Vagina (tissue), 2 donors: ENCODE measurements at places on chromosomes 16 and 17. TPM values are rescaled to one million over a fixed set of nuclear protein-coding genes. Genes with fewer than 3 reads are reported as not detected.

DNA sequence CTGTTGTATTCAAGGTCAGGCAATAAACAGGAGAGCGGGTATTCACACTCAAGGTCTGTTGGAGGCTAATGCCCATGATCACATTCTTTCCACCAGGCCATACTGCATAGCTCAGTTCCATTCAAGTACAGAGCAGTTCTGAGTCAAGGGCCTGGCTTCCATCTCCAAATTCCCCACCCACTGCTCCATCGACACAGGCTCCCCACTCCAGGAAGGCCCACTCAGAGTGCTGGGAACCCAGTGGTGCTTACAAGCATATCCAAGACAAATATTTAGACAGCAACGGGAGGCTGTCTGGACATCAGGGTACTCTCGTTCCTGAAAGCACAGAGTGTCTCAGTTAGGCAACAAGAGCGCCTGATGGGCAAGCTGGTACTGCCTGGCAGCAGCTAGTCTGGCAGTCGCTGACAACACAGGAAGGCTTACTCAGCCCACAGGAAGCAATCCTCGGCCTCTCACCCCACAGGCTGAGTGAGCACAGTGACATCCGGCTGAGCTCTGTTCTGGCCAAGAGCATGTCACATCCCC, 40.9 kb downstream of the RFFL start:
- peaks cover 37% of the 10 kb centered on the region for H3K4me1 ChIP-seq
- DNase-seq, result no peak
- H3K4me3 ChIP-seq, result no peak overlapping the region

DNA sequence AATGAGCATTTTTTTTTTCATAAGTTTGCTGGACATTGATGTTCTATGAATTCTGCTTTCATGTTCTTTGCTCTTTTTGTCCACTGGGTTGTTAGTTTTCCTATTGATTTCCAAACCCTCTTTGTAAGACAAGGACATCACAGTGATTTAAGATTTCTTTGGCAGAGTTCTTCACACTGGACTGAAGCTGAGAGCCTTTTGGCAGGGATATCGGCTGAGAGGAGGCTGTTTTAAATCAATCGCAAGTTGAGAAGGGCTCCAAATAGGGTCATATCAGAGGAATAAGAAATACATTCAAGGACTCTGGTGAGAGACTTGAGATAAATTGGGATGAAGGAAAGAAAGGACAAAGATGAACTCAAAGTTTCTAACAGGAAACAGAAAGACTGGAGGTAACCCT, 165.8 kb upstream of the AXIN2 start:
- H3K27ac ChIP-seq, result no peak overlapping the region
- DNase-seq, result no peak
- no peaks in the 10 kb centered on the region for H3K27me3 ChIP-seq
- no peak overlapping the region for H3K4me3 ChIP-seq
- peaks cover 22% of the 10 kb centered on the region for H3K4me1 ChIP-seq
- H3K36me3 ChIP-seq, result no peaks in the 10 kb centered on the region

GRCh38 chr16:68347605-68348004, 36.8 kb downstream of the PRMT7 start:
- H3K27ac ChIP-seq, result no peak overlapping the region
- peaks cover 65% of the 10 kb centered on the region for H3K36me3 ChIP-seq
- no peaks in the 10 kb centered on the region for H3K27me3 ChIP-seq

- H3K4me1 ChIP-seq, result no peaks in the 10 kb centered on the region
- no peaks in the 10 kb centered on the region for H3K27me3 ChIP-seq
- no peaks in the 10 kb centered on the region for H3K36me3 ChIP-seq
- DNase-seq, result no peak
- no peak overlapping the region for H3K27ac ChIP-seq
Measured at GRCh38 chr16:844638-845350, 44.3 kb upstream of the GNG13 start.

GRCh38 chr17:6461792-6462524, 17.7 kb downstream of the PIMREG start:
- H3K4me1 ChIP-seq, result no peaks in the 10 kb centered on the region
- H3K27ac ChIP-seq, result no peak overlapping the region
- H3K27me3 ChIP-seq, result no peaks in the 10 kb centered on the region
- H3K36me3 ChIP-seq, result peaks cover 9% of the 10 kb centered on the region

DNA sequence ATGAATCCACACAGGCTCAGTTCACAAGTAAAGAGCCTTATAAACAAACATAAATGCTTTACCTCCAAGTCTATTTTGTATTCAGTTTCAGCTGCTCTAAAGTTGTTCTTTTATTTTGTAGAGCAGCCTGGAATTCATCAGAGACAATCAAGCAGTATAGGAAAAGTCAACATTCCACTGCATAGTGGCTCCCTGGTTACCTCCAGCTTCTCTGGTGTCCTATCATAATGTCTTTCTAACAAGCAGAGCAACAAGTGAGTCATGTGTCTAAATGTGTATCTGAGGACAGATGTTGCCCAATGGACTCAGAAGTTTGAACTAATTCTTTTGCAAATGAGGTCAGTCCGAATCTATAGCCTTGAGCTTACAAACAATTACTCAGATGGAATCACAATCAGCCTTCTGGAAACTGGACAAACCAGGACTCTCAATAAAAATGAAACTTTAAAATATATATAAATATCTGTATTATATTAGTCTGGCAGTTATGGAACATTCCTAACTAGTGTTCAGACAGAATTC, 292.0 kb upstream of the TOM1L1 start:
- no peaks in the 10 kb centered on the region for H3K27me3 ChIP-seq
- no peak overlapping the region for H3K27ac ChIP-seq
- H3K4me3 ChIP-seq, result no peak overlapping the region
- no peak for DNase-seq

DNA sequence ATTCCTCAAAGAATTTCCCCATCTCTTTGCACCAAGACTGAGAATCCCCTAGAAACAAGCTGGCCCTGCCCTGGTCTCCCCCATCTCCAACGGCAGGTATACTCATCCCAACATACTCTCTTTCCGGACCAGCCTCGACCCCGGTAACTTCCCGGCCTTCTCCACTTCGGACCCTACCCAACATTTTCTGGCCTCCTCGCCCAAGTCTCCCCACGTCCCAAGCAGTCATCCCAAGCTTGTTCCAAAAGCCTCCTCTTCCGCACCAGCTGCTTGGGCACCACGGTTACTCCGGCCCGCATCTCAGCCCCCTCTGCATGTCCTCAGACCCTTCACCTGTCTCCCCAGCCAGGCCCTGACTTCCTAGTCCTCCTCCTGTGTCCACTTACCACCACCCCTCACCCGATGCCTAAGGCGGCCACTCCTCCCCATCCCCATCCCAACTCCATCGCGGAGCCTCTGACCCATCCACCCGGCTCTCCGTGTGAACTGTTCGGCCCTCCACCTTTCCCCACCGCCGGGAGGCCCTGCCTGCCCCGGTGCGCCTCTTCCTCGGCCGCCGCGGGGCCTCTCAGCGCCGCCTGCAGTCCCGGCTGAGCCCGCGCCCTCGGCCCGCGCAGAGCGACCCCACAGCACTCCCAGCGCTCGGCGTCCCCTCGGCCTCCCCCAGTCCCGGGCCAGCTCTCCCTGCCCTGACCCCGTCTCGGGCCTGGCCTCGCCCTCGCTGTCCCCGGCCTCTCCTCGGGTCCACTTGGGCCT, 994 bp downstream of the PITPNA start:
- H3K4me1 ChIP-seq, result peaks cover 58% of the 10 kb centered on the region
- no peaks in the 10 kb centered on the region for H3K36me3 ChIP-seq
- peak overlapping the region; percentile 84 for H3K27ac ChIP-seq

DNA sequence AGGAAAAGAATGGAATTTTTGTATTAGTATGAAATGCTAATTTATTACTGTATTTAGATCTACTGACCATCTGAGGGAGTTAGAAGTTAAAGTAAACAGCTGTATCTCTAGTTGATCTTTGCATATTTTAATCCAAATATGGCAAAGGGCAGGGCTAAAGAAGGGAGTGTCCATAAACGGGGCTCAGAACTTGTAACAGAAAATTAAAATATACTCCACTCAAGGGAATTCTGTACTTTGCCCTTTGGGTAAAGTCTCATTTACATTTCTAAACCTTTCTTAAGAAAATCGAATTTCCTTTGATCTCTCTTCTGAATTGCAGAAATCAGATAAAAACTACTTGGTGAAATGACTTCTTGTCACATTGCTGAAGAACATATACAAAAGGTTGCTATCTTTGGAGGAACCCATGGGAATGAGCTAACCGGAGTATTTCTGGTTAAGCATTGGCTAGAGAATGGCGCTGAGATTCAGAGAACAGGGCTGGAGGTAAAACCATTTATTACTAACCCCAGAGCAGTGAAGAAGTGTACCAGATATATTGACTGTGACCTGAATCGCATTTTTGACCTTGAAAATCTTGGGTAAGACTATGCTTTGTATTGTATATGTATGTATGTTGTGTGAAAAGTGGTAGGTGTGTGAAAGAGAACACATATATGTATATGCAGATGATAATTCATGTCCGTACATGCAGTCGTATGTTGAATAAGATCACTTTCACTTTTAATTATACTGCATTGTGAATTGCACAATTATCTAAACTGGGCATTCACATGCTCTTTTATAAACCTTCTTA, at the start of gene ASPA:
Gene ASPA, plus strand, starts transcription at position 186 of the 799 bp plus-strand sequence. Its CDS starts 163 bp downstream, at position 349.
- H3K4me1 ChIP-seq, result peaks cover 28% of the 10 kb centered on the region
- H3K36me3 ChIP-seq, result no peaks in the 10 kb centered on the region
- H3K4me3 ChIP-seq, result peak within 1 kb of the TSS; percentile 35
- DNase-seq, result no peak

DNA sequence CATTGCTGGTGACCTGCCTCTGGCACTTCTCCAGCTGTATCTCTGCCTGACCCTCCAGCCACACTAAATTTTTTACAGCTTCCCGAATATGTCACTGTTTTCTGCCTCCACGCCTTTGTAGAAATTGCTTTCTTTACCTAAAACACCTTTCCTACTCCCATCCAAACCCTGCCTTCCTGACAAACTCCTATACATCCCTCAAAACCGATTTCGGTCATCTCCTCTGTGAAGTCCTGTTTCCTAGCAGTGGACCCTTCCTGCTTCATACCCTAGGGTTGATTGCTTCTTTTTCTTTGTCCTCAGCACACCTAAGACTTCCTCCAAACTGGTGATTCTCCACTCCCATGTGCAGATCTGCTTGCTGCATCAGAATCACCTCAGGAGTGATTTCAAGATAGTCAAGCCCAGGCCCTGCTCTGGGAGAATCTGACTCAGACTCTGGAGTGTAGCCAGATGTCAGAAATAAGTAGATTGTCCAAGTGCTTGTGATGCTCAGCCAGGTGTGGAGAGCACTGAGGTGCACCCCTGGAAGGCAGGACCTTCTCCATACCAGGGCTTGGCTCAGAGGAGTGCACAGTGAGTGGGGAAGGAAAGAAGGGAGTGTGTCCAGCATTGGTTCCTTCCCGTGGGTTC, 184.2 kb downstream of the COPRS start:
- H3K4me3 ChIP-seq, result no peak overlapping the region
- H3K27ac ChIP-seq, result no peak overlapping the region
- H3K4me1 ChIP-seq, result peaks cover 34% of the 10 kb centered on the region
- no peaks in the 10 kb centered on the region for H3K27me3 ChIP-seq
- H3K36me3 ChIP-seq, result no peaks in the 10 kb centered on the region

DNA sequence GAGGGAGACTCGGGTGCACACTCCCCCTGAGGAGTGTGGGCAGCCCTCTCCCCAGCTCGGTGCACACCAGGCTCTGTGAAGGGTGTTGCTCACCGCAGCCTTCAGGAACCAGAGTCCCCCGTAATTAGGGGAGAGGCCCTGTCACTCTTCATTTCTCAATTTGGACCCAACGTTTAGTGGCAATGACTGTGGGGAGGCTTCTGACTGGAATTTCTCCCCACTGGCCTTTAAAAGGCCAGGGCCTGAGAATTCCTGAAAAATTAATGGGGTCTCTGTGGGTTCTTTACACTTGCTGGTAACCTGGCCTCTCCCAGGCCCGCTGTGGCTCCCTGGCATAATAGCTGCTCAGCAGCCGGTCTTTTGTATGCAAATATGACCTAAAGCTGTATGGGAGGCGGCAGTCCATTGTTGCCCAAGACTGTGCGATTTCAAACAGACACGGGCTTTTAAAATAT, 209.7 kb downstream of the MSI2 start:
- H3K4me3 ChIP-seq, result no peak overlapping the region
- DNase-seq, result no peak
- H3K4me1 ChIP-seq, result peaks cover 3% of the 10 kb centered on the region
- no peak overlapping the region for H3K27ac ChIP-seq
- H3K27me3 ChIP-seq, result no peaks in the 10 kb centered on the region

- H3K27ac ChIP-seq, result no peak overlapping the region
- H3K27me3 ChIP-seq, result no peaks in the 10 kb centered on the region
- no peaks in the 10 kb centered on the region for H3K36me3 ChIP-seq
- no peak for DNase-seq
- no peak overlapping the region for H3K4me3 ChIP-seq
Measured at GRCh38 chr17:75913537-75914210, 9.0 kb upstream of the MRPL38 start.

- H3K4me1 ChIP-seq, result peaks cover 59% of the 10 kb centered on the region
- no peaks in the 10 kb centered on the region for H3K27me3 ChIP-seq
- H3K4me3 ChIP-seq, result no peak overlapping the region
- H3K27ac ChIP-seq, result peak overlapping the region; percentile 73
- no peaks in the 10 kb centered on the region for H3K36me3 ChIP-seq
Measured at GRCh38 chr17:27541301-27542023, 85.2 kb downstream of the KSR1 start.

GRCh38 chr17:7820231-7820630, 13.8 kb upstream of the KDM6B start:
- no peak for DNase-seq
- H3K4me3 ChIP-seq, result no peak overlapping the region
- no peaks in the 10 kb centered on the region for H3K36me3 ChIP-seq
- no peak overlapping the region for H3K27ac ChIP-seq

GRCh38 chr17:41697122-41697962, 8.7 kb downstream of the EIF1 start:
- peaks cover 17% of the 10 kb centered on the region for H3K4me1 ChIP-seq
- DNase-seq, result no peak
- H3K27me3 ChIP-seq, result no peaks in the 10 kb centered on the region
- peak overlapping the region; percentile 85 for H3K27ac ChIP-seq

GRCh38 chr16:54936979-54937670, 6.5 kb downstream of the IRX5 start:
- H3K4me3 ChIP-seq, result peak overlapping the region; percentile 29
- peaks cover 14% of the 10 kb centered on the region for H3K27me3 ChIP-seq
- no peak for DNase-seq
- H3K27ac ChIP-seq, result no peak overlapping the region
- no peaks in the 10 kb centered on the region for H3K36me3 ChIP-seq

GRCh38 chr17:64209983-64210382, 53.1 kb downstream of the TEX2 start:
- H3K27me3 ChIP-seq, result no peaks in the 10 kb centered on the region
- H3K36me3 ChIP-seq, result peaks cover 11% of the 10 kb centered on the region
- H3K4me3 ChIP-seq, result no peak overlapping the region
- no peak for DNase-seq

Gene EEF2K
- 50.3 TPM for total RNA-seq

Gene FBXO39
- not detected for total RNA-seq

Gene IL32
- 13.0 TPM for total RNA-seq

Gene HAS3
- 25.8 TPM for total RNA-seq
